ENCODE measurements at places on chromosomes 2 and 18.

- DNase-seq: no peak
Measured at GRCh38 chr2:169910109-169910799, 83.0 kb downstream of the UBR3 start.

DNA sequence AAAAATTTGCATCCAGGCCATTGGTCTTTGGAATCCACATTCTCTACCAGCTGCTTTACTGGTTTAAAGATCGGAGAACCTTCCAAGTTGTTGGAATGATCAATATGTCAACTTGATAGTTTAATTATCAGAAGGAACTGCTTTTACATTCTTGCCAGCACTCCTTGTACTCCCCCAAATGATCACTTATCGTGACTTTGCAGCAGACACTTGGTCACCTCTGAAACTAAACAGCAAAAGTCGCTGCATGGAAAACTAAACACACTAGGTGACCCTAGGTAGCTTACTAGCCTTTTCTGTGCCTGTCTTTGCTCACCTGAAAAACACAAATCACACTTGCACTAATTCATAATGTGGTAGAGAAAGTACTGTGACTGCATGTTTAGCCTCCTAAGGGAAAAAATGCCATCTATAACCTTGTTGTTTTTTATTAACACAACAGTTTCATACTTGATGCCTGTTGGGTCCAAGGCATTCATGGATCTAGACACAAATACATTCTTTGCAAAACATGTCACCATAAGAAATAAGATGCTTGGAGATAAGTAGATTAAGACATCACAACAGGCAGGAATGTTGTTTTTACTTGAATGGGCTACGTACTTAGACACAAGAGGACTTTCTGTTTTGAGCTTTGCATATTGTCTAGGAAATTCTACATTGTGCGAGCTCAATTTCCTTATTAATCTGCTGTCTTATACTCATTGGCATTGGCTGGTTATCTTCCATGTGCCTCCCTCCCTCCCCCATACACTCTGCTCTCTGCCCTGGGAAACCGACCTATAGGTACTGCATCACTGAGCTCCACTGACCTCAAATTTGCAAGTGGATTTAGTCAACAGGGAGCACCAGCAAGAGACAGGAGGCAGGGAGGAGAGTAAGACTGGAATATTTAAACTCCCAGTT lies 219.1 kb upstream of the STK17B start:
- DNase-seq: no peak

GRCh38 chr2:43399098-43399497 lies 172.7 kb upstream of the ZFP36L2 start:
- no peak for DNase-seq

GRCh38 chr2:128901572-128902391 lies 583.1 kb upstream of the HS6ST1 start:
- no peak for DNase-seq

DNA sequence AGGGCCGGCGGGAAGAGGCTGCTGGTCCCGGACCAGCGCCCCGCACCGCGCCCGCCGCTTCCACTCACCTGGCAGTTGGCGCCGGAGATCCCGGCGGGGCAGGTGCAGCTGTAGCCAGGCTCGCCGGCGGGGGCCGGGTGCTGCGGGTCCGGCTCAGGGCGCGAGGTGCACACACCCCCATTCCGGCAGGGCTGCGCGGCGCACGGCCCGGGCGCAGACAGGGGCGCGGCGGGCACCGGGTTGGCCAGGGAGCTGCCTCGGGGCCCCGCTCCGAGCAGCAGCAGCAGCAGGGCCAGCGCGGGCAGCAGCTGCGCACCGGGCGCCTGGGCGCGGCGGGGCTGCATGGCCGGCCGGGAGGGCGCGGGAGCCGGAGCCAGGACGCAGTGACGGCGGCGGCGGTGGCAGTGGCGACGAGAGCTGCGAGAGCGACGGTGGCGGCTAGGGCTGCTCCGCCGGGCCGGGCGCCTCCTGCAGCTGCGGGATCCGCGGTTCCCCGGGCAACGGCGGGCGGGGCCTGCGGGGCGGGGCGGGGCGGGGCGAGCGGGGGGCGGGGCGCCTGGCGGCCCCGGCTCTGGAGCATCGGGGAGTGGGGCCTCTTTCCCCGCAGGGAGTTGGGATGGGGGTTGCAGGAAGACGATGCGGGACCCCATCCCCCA lies at the start of gene DNER:
Gene DNER (minus strand): TSS at position 476 of the 656 bp plus-strand sequence. CDS start 132 bp downstream, at position 344.
- DNase-seq: no peak

GRCh38 chr2:95316466-95317122 lies 19.4 kb downstream of the KCNIP3 start:
- DNase-seq: no peak

- DNase-seq: no peak
Measured at GRCh38 chr2:74286725-74287124, 56.5 kb downstream of the SLC4A5 start.

DNA sequence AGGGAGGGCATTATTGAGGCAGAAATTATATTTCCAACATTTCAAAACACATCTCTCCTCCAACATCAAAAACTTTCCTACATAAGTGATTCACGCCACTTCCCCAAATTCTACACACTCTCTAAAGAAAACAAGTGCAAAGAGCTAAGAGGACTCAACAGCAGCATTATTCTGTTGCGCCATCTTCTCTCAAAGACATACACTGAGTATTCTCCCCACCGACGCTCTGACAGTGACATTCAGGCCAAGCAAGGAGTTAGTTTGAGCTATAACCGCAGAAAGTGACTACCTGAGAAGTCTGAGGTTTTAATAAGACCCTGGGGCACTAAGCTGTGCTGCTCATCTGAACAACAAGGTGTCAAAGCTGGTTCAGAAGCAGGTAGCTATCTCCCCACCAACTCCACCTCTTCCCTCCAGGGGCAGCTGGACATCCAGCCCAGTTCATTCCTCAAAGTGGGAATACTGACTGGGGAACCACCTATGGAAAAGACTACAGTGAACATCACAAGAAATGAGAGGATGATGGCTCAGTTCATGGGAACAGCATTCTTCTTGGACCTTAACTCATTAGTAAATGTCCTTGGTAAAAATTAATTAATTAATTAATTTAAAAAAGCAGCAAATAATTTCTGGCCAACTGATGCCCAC lies 309.5 kb upstream of the CCDC68 start:
- no peak for DNase-seq

DNA sequence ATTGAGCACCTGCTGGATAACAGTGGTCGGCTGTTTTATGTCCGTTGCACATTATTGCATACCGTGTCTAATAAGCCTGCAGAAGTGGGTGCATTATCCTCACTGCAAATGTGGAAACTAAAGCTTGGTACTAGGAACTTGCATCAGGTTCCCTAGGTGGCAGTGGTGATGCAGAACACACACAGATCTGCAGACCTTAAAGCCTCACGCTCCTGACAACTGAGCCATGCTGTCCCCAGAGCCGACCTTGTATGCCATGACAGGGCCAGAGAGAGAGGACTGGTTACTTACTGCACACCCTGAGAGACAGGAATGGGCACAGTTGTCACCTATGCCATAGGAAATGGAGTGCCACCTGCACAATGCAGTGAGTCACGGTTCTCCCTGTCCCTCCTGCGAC lies 151.8 kb downstream of the SH3RF3 start:
- DNase-seq: no peak

DNA sequence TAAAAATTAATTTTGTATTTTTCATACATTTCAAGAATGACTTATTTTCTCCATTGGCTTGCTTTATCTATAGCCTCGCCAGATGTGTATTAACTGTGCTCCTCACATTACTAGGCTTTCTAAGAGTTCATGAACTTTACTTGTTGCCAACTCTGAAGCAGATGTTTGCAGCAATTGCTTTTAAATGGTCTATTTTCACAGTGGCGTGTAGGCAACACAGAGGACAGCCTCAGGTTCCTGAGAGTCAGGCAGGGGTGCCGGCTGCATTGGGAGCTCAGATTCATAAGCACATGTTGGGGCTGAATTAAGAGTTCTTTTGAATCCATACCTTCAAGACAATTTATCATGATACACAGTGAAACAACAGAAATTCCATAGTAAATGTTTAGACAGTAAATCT lies 179.2 kb upstream of the PXDN start:
- DNase-seq: no peak

DNA sequence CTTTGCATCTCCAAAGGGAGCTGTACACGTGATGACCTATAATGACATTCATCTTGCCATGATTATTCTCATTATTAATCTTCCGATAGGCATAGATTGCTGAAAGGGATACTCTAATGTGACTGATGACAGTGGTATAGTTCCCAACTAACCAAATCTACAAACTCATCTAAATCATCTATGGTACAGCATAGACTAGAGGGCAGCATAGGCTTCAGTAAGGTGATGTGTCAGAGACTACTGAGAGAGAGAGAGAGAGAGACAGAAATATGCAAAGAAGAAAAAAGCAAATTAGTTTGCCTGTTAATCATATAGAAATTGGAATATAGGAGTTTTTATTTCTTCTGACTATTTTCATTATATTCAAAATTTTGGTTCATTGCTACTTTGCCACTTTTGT lies 89.3 kb downstream of the CSRNP3 start:
- DNase-seq: no peak

- DNase-seq: no peak
Measured at GRCh38 chr2:179746981-179747380, 114.4 kb downstream of the ZNF385B start.
